ENCODE measurements at places on chromosomes 6 and 20.

- DNase-seq: no peak
Measured at GRCh38 chr6:169841251-169841650, 89.8 kb downstream of the ERMARD start.

- no peak for DNase-seq
Measured at GRCh38 chr6:157558049-157558448, 177.1 kb downstream of the ZDHHC14 start.

- no peak for DNase-seq
Measured at GRCh38 chr20:61460261-61461052, 208.4 kb downstream of the CDH4 start.

DNA sequence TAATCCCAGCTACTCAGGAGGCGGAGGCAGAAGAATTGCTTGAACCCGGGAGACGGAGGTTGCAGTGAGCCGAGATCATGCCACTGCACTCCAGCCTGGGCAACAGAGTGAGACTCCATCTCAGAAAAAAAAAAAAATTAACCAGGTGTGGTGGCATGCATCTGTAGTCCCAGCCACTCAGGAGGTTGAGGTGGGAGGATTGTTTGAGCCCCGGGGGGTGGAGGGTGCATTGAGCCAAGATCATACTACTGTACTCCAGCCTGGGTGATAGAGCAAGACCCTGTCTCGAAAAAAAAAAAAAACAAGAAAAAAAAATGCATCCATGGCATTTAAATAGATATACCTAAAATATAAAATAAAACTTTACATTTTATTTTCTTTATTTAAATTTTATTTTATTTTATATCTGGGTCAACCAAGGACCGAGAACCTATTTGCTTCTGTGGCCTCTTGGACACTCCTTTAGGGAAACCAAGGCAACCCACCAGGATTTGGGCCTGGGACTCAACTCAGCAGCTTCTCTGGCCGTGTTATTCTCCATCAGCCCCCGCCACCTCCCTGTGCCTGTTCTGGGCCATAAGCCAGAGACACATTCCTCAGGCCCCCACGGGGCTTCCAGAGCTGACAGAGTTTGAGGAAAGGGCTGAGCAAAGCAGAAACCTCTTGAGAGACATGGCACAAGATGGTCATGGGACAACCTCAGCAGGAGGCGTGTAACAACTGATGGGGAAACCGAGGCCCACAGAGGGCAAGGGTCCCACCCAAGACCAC lies 6.2 kb downstream of the SNTA1 start:
- no peak for DNase-seq

DNA sequence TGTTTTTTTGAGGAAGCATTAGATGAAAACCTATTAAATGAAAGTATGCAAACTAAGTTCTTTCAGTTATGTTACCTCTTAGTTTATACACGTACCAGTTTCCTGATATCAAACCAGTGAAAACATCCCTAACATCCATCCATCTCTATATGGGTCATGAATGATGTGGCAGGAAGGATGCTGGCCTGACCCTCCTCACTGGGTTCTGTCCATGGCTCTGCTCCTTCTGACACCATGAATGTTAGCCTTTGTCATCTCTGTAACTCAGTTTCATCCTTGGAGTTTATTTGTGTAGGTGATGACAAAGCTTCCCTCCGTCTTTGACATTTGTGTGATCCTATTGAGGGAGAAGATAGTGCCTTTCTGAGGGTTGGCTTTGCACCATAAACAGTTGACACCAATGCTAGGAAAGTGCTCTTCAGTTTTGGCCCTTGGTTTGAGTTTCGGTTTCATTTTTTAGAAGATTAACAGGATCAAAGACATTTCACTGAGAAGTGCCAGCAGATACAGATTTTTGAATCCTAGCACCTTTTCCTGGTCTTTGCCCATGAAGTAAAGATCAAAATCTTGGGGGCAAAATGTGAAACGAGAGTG lies 72.0 kb upstream of the SCGN start:
- no peak for DNase-seq

- DNase-seq: no peak
Measured at GRCh38 chr6:150315626-150316025, 53.2 kb upstream of the IYD start.

GRCh38 chr6:3534599-3534998 lies 77.7 kb upstream of the SLC22A23 start:
- DNase-seq: no peak

DNA sequence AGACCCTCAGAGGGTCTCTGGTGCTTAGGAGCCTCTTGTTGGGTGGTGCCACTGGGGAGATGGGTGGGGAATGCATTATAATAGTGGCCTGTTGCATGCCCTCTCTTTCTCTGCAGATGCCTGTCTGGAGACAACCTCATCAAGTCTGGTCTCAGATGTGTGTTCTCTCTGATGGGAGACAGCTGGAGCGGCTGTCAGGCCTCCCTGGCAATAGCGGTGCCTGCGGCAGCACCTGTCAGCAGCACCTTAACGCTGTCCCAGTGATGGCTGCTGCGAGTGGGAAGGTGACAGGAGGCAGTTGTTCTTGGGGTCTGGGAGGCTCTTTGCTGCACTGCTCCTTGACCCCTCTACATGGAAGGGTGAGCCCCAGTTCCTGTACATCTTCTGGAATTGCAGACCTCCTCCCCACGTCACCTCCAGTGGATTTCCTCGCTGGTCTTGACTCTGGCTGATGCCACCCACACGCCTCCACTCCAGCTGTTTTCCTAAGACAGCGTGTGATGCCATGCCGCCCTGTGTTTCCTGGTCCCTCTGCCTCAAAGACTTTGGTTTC lies 63.3 kb upstream of the BLCAP start:
- no peak for DNase-seq

DNA sequence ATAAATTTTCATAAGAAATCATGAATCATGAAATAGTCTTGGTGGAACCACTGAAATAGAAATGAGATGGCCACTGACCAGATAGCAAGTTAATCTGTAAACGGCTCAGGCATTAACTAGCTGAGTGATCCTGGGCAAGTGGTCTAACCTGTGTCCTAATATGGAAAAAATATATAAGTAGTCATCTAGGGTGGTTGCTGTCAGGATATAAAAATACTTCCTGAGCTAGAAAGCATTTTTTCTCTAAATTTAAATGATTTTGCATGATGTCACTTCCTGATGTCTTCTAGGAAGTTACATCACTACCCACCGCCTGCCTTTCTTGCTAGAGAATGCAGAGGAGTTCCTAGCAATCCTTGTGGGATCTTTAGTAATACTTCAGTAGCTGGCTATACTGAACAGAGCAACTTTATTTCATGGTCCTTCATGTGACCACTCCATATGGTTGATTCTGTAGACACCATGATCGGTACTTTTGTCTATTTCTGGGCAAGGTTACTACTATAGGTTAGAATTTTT lies 228.1 kb upstream of the CEP162 start:
- DNase-seq: no peak

GRCh38 chr20:39935901-39936300 lies 753.1 kb downstream of the MAFB start:
- no peak for DNase-seq

GRCh38 chr6:111329882-111330633 lies 153.0 kb downstream of the REV3L start:
- DNase-seq: no peak

GRCh38 chr6:131755597-131755996 lies 44.8 kb upstream of the CTAGE9 start:
- DNase-seq: no peak

GRCh38 chr6:150426198-150426597 lies 57.4 kb downstream of the IYD start:
- no peak for DNase-seq

DNA sequence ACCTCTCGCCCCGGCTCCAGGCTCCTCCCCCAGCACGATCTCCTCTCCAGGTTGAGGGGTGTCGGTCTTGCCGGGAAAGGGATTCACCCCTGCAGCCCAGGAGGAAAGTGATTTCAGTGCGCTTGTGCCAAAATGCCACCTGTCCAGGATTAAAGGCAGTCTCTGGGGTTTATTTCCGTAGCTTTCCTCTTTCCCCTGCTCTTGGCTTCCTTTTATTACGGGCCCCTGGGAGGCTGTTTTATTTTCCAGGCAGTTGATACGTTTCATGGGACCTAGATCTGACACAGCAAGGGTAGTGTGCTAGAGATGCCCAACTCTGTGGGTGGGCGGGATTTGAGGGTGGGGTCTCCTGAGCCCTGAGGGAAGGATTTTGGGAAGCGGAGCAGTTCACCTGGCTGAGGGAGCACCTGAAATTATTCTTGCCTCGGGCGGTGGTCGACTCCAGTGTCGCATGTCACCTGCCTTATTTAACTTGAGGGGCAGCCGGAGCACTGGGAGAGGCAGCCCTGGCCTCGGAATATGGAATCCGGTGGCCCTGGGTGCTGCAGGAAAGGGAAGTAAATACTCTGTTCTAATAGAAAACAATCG lies 9.5 kb upstream of the NKX2-2 start:
- no peak for DNase-seq

DNA sequence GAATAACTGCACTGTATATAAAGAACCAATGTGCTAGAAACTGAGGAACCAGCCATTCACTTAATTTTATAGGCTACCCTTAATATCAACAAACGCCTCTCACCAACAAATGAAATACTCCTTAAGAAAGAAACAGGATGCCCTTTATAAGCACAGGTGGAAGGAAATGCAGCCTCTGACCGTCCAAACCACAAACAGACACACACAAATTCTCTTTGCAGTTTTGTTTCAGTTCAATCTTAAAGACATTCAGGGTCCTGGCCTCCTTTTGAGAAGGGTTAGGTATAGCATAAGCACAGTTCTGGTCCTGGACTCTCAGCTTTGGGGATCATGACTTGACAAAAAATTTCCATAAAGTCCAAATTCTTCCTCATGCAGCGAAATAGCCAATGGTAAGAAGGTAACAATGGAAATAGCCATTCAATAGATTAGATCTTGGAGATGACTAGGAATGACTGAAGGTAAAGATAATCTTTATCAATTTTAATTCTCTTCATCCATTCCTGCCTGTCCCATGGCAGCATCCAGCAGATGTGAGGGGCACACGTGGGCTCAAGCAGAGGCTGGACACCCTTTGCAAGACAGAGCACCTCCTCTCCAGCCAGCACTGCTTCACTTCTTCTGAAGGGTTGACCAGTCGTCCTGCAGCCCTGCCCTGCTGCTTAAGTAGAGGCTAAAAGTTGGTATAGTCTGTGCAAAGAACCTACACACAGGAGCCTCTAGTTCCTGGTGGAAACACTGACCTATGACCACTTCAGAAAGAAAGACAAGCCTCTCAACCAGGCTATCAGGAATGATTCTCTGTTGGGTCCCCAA lies 123.9 kb downstream of the CD83 start:
- no peak for DNase-seq

DNA sequence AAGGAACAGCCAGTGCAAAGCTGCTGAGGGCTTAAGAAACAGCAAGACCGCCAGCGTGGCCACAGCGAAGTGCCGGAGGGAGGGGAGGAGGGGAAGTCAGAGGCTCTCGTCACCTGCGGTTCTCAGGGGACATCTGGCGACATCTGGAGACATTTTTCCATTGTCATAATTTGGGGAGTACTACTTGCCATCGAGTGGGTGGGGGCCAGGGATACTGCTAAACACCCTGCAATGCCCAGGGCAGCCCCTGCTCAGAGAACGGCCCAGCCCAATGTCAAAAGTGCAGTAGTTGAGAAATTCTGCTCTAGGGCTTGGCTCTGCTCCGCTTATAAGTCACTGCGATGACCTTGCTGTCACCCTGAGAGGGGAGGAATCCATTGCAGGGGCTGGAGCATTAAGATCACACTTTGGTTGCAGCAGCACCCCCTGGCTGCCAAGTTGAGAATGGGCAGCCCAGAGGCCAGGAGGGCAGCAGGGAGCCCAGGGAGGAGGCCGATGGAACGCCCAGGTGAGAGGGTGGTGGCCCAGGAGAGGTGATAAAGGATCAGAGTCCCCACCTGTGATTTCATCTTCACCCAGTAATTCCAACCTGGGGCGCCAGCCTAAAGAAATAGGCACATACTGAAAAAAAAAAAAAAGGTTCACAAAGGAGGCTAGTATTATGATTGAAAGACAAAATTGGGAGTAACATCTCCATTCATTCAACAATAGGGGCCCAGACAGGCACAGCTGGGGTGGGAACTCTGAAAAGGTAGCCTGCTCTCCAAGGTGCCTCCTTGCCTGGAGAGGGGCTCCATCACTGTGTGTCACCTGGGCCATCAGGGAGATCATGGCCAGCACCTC lies 218.2 kb downstream of the BMP7 start:
- no peak for DNase-seq

DNA sequence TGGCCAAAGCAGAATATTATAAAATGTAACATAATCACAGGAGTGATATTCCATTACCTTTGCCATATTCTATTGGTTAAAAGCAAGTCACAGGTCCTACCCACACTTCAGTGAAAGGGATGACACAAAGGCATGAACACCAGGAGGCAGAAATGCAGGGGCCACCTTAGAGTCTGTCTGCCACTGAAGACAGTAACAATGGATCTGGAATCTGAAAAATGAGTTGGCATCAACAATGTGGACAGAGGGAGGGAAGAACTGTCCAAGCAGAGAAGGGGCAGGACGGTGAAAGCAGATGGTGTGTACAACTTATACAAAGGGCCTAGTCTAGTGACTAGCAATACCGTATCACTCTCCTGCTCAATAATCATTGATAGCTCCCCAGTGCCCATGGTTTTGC lies 6.6 kb upstream of the LPIN3 start:
- no peak for DNase-seq

- DNase-seq: no peak
Measured at GRCh38 chr20:6868861-6869260, 101.4 kb downstream of the BMP2 start.

- DNase-seq: no peak
Measured at GRCh38 chr6:2875359-2876191, 27.5 kb downstream of the SERPINB9 start.

DNA sequence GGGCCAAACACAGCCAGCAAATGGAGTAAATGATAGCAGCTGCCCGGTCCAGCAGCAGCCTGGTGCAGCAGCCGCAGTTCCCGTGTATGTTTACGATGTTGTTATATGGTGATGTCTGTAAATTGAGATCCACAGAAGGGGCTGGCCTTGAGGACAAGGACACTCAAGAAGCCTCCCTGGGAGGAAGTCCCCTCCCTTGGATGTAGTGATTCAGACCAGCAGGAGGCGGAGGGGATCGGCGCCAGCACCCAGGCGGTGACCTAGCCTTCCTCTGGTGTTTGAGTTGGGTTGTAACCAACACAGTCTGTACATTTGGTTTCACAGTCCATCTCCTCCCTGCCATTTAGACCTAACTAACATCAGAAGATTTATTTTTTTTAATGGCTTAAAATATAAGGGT lies 187.8 kb downstream of the SYNDIG1 start:
- DNase-seq: peak; percentile 40

- DNase-seq: no peak
Measured at GRCh38 chr6:38198219-38198618, 378.7 kb downstream of the ZFAND3 start.

DNA sequence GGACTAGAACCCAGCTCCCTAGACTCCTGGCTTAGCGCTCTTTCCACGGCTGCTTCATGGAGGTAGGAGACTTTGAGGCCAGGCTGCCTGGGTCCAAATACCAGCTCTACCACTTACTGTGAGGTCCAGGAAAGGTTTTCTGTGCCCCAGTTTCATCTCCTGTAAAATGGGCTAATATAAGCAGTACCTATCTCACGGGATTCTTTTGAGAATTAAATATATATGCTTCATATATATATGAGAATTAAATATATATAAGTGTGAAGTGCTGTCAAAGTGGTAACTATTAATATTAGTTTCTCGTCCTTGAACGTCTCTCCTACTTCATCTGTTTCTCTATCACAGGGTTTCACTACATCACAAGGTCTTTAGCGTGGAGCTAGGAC lies 10.2 kb upstream of the LY6G5C start:
- no peak for DNase-seq

- no peak for DNase-seq
Measured at GRCh38 chr20:41784209-41784958, 166.2 kb upstream of the CHD6 start.
